ENCODE measurements at places on chromosomes 2 and 18. TPM values are rescaled to one million over a fixed set of nuclear protein-coding genes. Genes with fewer than 3 reads are reported as not detected.

- no peaks in the 10 kb centered on the region for H3K27me3 ChIP-seq
- no peaks in the 10 kb centered on the region for H3K4me1 ChIP-seq
- no peak for DNase-seq
- peaks cover 7% of the 10 kb centered on the region for H3K36me3 ChIP-seq
Observed at GRCh38 chr2:127064642-127065250, 42.2 kb downstream of the BIN1 start.

The FARP2 gene
- total RNA-seq: 16.6 TPM

The BOK gene
- not detected for total RNA-seq

DNA sequence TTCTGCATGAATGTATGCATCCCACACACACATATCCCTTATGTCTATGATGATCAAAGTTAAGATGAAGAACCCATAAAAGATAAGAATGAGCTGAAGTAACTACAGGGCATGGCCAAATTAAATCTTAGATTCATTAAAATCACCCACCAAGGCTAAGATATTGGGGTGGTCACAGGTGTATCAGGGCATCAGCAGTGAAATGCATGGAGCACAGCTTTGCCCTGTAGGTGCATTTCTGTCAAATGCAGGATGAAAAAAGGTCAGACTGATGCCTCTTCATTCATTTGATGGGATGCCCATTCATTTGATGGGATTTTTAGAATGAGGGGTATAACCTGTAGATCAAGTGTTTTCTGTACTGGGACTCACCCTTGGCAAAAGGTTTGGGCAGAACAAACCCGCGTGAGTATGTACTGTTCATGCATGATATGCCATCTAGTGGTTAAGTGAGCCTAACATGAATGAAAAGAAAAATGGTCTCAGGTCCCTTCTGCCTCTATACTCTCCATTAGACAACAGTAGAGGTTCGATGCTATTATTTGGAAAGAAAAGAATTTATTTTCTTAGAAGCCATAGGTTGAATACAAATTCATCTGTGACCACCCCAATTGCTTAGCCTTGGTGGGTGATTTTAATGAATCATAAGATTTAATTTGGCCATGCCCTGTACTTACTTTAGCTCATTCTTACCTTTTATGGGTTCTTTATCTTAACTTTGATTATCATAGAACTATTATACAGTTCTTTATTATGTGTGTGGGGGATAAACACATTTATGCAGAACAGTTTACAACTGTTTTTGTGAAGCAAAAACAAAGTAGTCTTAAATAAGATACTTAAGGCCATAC, 43.2 kb upstream of the NOSTRIN start:
- H3K4me1 ChIP-seq: peaks cover 38% of the 10 kb centered on the region
- peaks cover 4% of the 10 kb centered on the region for H3K36me3 ChIP-seq
- no peaks in the 10 kb centered on the region for H3K27me3 ChIP-seq
- H3K27ac ChIP-seq: no peak overlapping the region
- peak; percentile 69 for DNase-seq

DNA sequence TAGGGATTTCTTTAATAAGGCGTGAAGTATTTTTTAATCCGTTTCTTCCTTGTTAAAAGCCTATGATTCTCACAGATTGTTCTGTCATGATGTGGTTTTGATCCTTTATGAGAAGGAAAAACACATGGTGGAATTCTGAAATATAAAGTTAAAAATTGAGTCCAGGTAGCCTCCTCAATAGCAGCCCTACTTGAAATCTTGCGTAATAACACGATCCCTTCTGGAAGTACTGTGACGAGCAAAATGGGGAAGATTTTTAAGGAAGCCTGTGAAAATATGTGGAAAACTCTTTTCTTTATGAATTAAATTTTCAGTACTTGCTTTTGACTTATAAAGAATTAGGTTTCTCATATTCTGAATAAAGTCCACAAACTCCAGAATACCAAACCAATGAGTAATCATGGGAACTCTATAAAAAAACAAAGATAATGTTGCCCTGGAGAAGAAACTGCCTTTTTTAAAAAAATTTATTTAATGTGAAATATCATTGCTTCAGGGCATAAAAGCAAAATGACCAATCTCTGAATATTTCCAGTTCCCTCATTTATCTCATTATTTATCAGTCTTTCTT, 476.4 kb upstream of the ZEB2 start:
- H3K27ac ChIP-seq: no peak overlapping the region
- no peaks in the 10 kb centered on the region for H3K27me3 ChIP-seq
- H3K4me1 ChIP-seq: no peaks in the 10 kb centered on the region
- no peak overlapping the region for H3K4me3 ChIP-seq

GRCh38 chr2:9693196-9693491, 62.3 kb upstream of the YWHAQ start:
- H3K27me3 ChIP-seq: no peaks in the 10 kb centered on the region
- no peaks in the 10 kb centered on the region for H3K36me3 ChIP-seq
- no peak for DNase-seq
- no peak overlapping the region for H3K4me3 ChIP-seq
- no peaks in the 10 kb centered on the region for H3K4me1 ChIP-seq

The ARHGAP25 gene
- 103 TPM for total RNA-seq

The TXNL1 gene
- 34.6 TPM for total RNA-seq

The CGREF1 gene
- 0.40 TPM for total RNA-seq

The CRYGC gene
- not detected for total RNA-seq

DNA sequence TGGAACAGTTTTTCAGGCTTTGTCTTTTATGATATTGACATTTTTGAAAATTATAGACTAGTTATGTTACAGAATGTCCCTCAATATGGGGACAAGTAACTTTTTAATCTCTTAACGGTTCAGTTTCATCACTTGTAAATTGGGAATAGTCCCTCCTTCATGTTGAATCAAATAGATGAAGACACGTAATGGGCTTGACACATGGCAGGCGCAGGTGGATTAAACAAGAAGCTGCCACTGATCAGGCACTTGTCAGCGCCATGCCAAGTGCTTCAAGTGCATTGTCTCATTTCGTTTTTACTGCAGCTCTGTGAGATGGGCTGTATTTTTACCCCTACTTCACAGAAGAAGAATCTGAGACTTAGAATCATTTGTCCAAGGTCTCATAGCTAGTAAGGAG, 9.5 kb upstream of the SMAD4 start:
- H3K27ac ChIP-seq: no peak overlapping the region
- H3K36me3 ChIP-seq: peaks cover 7% of the 10 kb centered on the region
- no peak overlapping the region for H3K4me3 ChIP-seq
- H3K27me3 ChIP-seq: no peaks in the 10 kb centered on the region

DNA sequence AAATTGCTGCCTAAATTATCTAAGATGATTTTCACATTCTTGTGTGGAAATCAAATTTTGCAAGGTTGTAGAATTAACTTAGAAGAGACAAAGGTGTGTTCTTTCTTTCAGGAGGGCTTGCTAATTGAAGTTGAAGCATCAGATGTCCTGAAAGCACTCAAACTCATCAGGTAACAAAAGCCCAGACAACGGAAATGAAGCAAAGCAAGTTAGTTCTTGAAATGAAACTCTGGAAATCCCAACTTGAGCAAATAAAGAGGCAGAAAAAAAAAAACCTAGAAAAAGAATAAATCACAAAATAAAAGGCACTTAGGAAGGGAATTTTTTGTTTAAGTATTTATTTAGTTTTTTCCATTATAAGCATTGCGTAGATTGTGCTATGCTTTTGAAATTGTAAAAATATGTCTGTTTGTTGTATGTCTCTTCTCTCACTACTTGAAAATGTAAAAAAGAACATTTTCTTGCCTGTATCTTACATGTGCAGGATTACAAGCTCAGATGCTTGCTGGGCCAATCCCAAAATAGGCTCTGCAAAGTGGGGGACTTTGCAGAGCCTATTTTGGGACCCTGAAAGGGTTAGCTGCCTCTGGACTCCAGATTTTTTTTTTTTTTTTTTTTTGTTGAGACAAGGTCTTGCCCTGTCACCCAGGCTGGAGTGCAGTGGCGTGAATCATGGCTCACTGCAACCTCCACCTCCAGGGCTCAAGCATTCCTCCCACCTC, 46.7 kb downstream of the FAM161A start:
- DNase-seq: no peak
- H3K36me3 ChIP-seq: no peaks in the 10 kb centered on the region
- H3K4me1 ChIP-seq: no peaks in the 10 kb centered on the region
- no peak overlapping the region for H3K27ac ChIP-seq

DNA sequence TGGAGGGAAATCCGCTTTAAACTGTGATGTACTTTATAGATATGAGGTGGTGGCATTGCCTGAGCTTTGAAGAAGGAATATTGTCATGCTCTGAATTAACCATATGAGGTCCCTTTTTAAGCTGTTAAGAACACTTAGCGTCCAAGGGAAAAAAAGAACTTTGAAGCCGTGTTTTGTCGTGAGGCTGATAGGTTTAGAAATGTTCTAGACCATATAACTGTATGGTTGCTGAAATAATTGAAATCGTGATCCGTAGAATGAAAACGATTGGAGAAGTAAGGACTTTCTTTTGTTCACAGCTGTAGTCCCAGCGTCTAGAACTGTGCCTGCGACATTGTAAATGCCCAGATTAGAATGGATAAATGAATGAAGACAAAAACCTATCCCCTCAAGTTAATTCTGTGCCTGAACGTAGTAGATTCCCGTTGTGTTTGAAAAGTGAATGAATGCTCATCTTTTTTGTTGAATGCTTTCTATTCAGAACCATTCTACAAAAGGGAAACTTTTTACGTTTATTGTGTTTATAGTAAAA, 1.5 kb downstream of the SMCHD1 start:
- H3K27ac ChIP-seq: peak overlapping the region; percentile 95
- peaks cover 3% of the 10 kb centered on the region for H3K36me3 ChIP-seq
- no peak for DNase-seq
- H3K27me3 ChIP-seq: no peaks in the 10 kb centered on the region

DNA sequence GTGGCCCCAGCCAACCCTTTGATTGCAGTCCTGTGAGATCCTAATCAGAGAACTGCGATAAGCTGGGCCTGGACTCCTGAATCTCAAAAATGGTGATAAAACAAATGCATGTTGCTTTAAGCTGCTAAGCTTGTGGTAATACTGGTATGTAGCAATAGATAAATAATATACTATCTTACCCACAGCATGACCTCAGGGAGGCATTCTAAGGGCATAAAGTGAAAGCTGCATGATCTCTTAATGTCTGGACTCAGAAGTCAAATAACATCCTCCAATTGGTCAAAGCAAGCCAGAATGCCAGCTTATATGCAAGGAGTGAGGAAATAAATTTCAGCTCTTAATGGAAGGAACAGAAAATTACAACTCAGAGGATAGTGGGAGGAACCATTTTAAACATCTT, 246.1 kb downstream of the FSIP2 start:
- H3K4me1 ChIP-seq: no peaks in the 10 kb centered on the region
- DNase-seq: no peak
- H3K36me3 ChIP-seq: no peaks in the 10 kb centered on the region
- no peak overlapping the region for H3K4me3 ChIP-seq

The MFSD2B gene
- 0.29 TPM for total RNA-seq

DNA sequence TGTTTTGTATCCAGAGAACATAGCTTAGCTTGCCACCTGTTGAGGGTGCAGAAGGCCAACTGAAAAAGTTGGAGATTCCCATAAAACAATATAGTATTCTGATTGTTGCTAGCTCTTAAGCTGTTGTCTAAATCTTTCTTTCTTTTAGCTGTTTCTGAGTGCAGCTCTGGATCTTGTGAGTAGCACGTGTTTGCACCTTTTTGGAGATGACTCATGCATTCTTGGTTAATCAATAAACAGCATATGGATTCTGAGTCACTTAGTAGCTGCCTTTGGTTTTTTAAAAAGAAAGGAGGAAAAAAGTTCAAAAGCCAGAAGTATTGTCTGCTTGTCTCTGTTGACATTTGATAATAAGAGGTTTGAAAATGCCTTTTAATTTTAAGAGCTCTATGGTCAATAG, 483.0 kb upstream of the FSIP2 start:
- H3K36me3 ChIP-seq: no peaks in the 10 kb centered on the region
- no peaks in the 10 kb centered on the region for H3K27me3 ChIP-seq
- no peak overlapping the region for H3K27ac ChIP-seq

The EPB41L5 gene
- 7.9 TPM for total RNA-seq

DNA sequence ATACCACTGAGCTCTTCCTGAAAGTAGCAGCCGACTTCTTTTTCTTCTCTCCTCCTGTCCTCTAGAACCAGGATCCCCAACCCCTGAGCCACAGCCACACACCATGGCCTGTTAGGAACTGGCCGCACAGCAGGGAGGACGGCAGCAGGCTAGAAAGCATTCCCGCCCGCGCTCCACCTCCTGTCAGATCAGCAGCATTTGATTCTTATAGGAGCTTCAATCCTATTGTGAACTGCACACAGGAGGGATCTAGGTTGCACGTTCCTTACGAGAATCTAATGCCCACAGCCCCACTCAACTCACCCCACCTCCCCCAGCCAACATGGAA, 179.1 kb upstream of the SH3BP4 start:
- no peaks in the 10 kb centered on the region for H3K4me1 ChIP-seq
- H3K36me3 ChIP-seq: no peaks in the 10 kb centered on the region
- no peak overlapping the region for H3K27ac ChIP-seq
- no peak overlapping the region for H3K4me3 ChIP-seq

The RNU2-63P gene
- 13.3 TPM for total RNA-seq

The QPCT gene
- total RNA-seq: not detected

The PROM2 gene
- 0.40 TPM for total RNA-seq

The THSD7B gene
- not detected for total RNA-seq

All from T-cell (primary cell).